ENCODE measurements at places on chromosomes 7 and 10. TPM values are rescaled to one million over a fixed set of nuclear protein-coding genes. Genes with fewer than 3 reads are reported as not detected.

Gene MYL10
- total RNA-seq = not detected

Gene LIPM
- total RNA-seq = not detected

Gene GRM8
- not detected for total RNA-seq

Gene LRGUK
- total RNA-seq = 0.79 TPM

Gene NEUROG3
- not detected for total RNA-seq

Gene DENND2A
- 26.4 TPM for total RNA-seq

Gene STK31
- 0.62 TPM for total RNA-seq

- no peak for DNase-seq
Observed at GRCh38 chr10:74025380-74025978, 27.6 kb downstream of the VCL start.

DNA sequence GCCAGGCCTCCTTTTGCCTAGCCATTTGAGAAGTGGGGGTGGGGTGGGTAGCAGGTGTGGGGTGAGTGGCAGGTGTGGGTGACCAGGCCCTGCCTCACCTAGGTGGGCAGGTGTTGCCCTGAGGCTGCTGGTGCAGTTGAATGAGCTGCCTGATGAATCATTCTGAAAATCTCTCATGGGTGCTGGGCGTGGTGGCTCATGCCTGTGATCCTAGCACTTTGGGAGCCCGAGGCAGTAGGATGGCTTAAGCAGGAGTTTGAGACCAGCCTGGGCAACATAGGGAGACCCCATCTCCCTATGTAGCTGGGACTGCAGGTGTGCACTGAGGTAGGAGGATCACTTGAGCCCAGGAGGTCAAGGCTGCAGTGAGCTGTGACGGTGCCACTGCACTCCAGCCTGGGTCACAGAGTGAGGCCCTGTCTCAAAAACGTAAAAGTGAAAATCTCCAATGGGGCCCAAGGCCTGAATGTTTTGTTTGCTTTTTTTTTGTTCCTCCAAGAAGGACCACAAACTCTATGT, 17.7 kb downstream of the TSPAN14 start:
- DNase-seq = no peak

DNA sequence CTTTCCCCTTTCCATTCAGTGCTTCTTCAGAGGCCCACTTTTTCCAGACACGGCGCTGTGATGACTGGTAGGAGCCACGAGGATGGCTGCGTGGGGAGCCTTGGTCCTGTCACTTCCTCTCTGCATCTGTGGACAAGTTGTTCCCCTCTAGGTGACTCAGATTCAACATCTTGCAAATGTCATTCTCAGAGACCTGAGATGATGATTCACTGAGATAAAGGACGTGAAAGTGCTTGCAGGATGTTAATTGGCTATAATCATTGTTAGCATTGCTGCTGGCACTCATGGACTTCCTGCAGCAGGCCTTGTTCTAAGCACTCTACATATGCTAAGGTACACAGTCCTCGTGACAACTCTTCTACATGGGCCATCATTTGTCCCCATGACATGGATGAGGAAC, 489.8 kb upstream of the ZMIZ1 start:
- no peak for DNase-seq

GRCh38 chr7:132897093-132897687, 184.7 kb downstream of the CHCHD3 start:
- no peak for DNase-seq

DNA sequence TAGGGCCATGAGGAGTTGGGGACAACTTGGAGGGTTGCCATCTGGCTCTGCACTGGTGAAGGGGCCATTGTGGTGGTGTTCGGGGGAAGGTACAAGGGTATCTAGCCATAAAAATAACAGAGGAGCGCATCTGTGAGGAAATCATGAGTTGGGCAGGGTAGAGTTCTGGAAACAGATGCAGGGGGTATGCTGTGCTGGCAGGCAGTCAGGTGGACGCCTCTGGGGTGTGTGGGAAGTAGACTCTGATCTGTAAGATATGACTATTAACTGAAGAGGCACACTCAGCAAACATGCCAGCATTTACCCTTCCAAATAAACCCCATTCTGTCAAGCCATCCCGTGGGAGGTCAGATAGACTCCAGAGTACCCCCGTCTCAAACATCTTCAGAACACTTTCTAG, 79.8 kb downstream of the CLEC2L start:
- DNase-seq = no peak

DNA sequence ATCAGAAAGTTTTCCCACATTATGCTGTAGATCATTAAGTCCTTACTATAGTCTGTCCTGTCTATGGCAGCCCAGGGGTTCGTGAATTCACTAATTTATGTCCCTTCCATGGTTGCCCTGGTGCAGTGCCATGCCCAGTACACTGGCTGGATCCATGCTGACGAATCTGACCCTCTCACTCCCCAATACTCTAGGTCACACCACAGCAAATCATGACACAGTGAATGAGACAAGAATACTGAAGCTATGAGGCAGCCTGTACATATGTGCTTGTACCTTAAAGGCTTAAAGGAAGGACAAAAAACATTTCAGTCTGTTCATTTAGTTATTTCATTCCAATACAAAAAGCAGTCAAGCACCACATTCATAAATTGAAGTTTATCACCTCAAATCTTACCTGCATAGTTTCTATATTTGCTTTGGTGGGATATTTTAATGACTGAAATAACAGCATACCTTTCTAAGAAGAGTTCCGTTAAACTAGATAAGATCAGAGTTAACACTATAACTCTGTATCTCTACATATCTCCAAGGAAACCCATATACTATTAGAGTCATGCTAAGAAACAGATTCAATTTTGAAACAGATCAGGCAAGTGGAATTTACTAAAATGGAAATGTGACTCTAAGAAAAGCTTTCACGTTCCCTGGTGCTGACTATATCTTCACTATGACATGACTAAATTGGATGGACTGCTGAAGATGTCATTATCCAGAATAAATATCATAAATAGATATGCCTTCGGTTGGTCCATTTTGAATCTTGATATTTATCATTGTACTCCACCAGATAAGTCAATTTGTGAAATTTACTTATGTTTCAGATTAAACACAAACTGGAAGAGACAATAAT, 36.7 kb downstream of the OSBPL3 start:
- DNase-seq = no peak

DNA sequence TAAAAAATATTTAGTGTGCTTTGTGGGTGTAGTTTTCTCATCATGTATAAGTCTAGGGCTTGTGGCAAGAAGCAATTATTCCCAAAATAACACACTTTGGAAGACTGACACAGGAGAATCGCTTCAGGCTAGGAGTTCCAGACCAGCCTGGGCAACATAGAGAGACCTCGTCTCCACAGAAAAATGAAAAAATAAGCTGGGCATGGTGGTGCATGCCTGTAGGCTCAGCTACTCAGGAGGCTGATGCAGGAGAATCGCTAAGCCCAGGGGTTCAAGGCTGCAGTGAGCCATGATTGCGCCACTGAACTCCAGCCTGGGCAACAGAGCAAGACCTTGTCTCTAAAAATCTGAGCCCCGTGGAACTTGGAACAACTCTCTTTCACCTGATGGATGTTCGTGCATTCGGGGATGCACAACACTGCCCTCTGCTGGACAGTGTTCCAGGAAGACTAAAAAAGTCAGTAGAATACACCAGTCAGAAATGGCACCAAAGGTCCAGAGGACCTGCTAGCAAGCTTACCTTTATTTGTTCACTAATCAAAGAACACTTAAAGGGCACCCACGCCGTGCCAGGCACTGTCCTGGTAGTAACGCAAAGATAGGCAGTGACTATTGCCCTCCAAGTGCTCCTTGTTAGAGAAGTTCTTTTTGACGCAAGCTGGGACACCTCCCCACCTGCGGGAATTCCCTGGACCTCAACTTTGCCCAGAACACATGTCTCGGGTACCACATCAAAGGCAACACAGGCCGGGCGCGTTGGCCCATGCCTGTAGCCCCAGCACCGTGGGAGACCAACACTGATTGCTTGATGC, 81.9 kb upstream of the CALN1 start:
- no peak for DNase-seq

- no peak for DNase-seq
Observed at GRCh38 chr10:70847659-70848360, 32.1 kb downstream of the SGPL1 start.

- DNase-seq = no peak
Observed at GRCh38 chr7:106778656-106779250, 86.3 kb upstream of the PIK3CG start.

DNA sequence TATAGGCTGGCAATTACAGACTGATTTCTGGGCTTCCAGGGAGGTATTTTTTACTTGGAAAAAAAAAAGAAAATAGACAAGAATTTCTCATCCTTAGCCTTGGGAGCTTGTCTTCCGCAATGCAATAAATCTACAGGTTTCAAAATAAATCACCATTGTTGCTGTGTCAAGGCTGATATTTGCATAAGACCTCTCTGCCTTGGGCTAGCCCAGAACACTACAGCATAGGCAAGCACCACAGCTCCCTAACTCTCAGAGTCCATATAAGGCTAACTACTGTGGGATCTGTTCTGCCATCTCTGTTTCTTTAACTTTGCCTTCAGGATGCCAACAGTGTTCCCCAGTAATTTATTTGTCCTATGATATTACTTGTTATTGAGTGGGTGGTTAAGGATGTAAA, 64.4 kb downstream of the ZWINT start:
- DNase-seq = no peak

DNA sequence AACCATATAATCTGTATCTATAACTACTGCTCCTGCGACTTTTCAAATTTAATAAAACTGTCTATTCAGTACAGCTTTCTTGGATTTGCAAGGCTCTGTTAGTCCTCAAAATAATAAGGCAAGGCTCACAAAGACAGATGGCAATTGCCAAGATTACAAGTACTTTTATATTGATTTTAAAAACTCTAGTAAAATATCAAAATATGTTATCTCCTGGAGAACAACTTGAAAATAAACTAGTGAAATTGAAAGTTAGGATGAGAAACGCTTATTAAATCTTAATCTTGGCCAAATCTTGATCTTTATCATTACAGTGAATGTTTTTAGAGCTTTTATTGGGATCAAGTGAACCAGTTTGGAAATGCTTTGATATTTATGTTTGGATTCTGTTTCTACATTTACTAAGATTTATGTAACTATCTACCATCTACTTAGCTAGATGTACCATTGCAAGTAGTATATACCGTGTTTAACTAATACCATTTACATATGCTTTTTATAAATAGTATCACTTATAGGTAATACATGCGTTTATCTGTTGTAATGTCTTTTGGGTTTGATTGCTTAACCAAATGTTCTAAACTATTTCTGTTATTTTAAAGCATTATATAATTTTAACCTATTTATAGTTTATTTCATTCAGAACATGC, 70.0 kb downstream of the CABCOCO1 start:
- DNase-seq = no peak

DNA sequence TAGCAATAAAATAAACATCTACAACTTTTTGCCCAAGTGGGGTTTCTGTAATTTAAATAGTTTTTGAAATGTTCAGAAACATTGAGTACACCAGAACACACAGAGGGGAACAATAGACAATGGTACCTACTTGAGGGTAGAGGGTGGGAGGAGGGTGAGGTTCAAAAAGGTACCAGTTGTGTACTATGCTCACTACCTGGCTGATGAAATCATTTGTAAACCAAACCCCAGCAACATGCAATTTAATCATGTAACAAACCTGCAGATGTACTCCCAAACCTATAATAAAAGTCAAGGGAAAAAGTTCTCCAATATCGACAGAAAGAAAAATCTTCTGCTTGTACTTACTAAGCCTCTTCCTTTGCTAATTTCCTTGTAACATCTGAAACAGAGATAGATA, 4.2 kb upstream of the TES start:
- DNase-seq = no peak

DNA sequence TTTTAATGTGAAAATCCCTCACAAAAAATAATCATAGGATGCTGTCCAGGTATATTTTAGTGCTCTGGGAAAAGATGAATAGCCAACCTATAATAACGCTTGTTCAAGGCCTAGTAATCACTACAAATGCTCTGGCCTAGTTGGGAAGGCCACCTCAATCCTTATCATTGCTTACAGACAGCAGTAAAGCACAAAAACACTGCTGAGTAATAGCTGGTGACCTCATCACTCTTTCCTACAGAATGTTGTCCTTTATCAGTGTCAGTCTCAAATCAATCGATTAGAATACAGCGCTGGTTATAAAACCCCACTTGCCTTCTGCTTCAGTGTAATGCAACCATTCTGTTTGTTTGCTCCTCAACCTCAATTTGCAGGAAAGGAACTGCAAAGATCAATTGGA, 72.6 kb upstream of the STEAP1 start:
- DNase-seq = no peak

DNA sequence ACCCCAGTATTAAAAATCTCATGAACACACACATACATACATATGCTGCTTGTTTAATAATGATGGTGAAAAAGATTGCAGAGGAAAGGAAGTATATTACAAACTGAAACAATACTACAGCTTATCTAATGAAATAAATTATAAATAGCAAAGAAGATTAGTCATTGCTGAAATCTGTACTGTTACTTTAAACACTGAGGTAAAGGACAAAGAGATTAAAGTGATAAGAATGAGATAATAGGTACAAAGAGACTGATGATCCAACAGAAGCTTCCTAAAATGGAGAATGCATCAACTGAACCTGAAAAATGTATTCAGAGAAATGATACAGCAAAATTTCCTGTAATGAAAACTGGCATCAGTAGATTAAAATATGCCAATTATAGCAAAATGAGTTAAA, 91.5 kb upstream of the KCND2 start:
- no peak for DNase-seq

DNA sequence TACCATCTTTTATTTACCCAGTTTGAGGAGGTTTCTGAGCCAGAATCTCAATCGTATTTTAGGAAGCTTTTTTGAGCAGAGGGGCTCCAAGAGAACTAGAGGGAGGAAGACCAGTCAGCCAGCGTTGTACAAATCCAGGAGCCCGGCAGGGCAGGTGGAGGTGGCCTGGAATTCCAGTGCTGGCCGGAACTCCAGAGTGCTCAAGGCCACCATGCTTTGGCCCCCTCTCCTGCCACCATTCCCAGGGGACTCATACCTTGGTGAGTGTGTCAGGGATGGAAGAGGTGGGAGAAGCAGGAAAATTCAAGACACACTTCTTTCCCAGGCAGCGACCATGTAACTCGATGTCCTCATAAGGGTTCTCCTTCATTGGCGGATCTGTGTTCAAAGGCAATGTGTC, 55.3 kb downstream of the DENND2A start:
- DNase-seq = no peak

DNA sequence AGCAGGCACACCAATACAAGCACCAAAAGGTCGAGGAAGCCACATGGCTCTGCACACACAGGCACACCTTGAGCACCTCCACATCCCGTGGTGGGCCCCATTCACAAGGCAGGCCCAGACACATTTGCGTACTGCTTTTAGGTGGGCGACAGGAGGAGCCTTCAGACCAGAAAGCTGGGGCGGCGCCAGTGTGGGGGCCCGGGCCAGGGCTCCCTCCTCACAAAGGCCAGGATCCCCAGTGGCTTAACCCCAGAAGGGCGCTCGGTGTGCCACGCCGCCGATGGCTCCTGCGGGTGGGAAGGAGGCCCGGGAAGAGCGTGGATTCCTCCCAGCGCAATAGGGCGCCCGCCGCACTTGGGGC, 2.8 kb upstream of the SMARCD3 start:
- no peak for DNase-seq

GRCh38 chr7:142863891-142864685, 9.2 kb downstream of the EPHB6 start:
- no peak for DNase-seq
